ENCODE measurements at places on chromosomes 16 and 17.

GRCh38 chr16:66653581-66654350 lies 42.8 kb downstream of the CMTM4 start:
- DNase-seq = no peak

DNA sequence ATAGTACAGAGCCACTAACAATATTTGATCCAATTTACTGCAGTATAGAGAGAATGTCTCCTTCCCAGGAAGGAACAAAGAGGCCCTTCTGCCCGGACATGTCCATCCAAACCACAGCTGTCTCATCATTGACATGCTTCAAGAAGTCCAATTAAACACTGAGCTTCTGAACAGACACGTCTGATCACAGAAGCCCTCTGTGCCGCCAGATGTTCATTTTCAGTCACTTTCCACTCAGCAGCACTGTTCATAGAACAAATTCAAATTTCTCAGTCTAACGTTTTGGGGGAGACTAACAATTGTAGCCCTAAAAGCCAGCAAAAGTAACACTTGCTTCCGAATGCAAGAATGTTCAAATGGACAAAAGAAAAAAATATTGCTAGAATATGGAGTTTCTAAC lies 15.3 kb downstream of the ZC3H7A start:
- no peak for DNase-seq

DNA sequence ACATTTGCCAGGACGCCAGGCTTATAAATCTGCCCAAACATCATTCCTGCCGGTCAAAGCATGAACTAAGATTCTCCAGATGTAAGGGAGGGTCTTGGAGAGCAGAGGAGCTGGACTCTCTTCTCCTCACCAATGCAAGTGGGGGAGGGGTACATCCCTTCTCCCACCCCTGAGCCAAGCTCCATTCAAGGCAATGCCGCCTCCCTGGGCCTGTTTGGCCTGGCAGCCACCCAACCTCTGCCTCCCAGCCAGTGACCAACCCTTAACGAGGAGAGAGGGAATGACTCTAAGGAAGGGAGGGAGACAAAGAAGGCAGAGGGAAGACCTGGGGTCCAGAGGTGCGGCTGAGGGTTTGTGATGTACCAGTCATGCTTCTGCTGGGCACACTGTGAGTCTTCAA lies 13.8 kb downstream of the C17orf50 start:
- no peak for DNase-seq

- DNase-seq = no peak
These were observed 39.7 kb upstream of the NGFR start for GRCh38 chr17:49455272-49455861.

DNA sequence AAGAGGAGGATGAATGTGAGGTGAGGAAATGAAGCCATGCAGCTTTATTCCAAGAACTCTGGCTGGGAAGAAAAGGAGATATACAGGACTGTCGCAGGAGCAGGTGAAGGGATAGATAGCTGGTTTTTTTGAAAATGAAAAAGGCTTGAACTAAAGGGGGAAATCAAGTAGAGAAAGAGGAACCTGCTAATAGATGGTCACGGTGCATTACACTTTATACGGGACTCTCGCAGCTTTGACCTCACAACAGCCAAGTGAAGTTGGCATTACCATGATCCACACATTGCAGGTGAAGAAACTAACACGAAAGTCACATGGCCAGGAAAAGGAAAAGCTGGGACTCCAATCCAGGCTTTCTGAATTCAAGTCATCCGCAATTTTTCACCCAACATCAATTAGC lies 86.9 kb downstream of the HS3ST2 start:
- no peak for DNase-seq

DNA sequence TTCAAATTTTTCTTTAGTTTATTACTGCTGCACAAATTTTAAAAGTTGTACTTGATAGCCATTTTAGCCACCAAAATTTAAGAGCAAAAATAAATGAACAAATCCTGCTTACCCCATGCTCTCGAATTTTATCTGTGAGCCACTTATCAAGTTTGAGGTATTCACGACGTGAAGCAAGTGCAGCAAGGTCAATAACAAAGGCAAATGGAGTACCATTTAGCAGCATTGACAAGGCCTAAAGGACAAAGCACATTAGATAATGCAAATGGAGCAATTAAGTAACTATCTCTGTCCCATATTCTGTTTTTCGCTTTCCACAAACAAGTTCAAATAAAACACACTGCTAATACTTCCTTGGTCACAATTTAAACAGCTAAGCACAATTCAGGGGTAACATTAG lies 54.7 kb downstream of the CNOT1 start:
- no peak for DNase-seq

- no peak for DNase-seq
These were observed 70.9 kb upstream of the ARL4D start for GRCh38 chr17:43327834-43328420.

DNA sequence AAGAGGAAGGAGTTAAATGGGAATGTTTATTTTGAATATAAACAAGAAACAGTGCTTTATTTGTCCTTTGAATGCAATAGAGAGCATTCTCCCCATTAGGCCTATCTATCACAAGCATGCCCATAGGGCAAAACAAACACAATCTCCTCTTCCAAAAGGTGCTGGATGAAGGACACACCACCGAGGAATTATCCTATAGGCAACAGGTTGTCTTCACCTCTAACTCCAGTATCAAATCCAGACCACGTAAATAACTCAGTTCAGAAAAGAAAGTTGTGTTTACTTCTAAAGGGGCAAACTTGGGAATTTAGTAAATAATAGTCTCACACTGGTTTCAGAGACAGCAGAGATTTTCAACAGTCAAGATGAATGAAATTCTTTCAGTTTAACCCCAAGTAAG lies 83.7 kb upstream of the CLEC18B start:
- no peak for DNase-seq

DNA sequence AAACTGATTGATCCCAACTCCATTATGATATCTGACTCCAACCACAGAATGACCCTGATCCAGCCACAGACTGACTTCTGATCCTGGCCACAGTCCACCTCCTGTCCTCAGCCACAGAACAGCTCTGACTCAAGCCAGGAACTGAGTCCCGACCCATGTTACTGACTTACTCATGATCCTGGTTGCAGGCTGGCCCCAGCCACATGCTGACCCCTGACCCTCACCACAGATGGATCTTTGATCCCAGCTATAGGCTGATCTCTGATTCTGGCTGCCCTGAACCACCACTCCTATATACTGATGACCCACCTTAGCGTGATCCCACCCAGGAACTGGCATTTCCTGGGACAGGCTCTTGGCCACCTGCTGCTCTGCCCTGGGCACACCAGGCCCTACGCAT lies 32.2 kb upstream of the IL21R start:
- no peak for DNase-seq

DNA sequence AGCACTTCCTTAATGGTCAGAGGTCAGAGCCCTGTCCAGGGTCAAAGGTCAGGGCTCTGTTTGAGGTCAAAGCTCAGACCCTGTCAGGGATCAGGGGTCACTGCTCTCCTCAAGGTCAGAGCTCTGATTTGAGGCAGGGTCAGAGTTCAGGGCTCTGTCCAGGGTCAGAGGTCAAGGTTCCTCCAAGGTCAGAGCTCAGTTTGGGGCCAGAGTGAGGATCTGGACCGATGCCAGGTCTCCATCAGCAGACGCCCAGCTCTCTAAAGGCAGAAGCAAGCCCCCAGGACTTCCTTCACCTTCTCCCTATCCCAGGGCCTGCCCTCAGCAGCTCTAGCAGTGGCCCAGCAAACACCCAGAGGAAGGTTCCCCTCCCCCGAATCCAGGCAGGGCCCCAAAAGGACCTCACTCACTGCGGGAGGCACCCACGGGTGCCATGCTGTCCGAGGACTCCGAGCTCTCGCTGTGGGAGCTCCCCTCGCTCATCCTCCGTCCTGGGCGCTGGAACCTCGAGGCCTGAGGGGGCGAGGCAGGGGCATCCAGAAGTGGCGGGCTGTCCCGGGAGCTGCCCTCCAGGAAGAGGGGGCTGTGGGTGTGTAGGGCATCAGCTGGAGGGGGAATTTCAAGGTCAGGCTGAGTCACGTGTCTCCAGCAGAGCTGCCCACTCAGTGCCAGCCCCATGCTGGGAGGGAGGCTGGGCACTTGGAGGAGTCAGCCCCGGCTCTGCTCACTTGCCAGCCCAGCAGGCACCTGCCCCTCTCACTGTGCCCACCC lies 26.7 kb downstream of the PIMREG start:
- DNase-seq = no peak
